ENCODE measurements at places on chromosomes 3 and 15.

GRCh38 chr15:36899696-36900095, 200.7 kb downstream of the MEIS2 start:
- DNase-seq = no peak

DNA sequence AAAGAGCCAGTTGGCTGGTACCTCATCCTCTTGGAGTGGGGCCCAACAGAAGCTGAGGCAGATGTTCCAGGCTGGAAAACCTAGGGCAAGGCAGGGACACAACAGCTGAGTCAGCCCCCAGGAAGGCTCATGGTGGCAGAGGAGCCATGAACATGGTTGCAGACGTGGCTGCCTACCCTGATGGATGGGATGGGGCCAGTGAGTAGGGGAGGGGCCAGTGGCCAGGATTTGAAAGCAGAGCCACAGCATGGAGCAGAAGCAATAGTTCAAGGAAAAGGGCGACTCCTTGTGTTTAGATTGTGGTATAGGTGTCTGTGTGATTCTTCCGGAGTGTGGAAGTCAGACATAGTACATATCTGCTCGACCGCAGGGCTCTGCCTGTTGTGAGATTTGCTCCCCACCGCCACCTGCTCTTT, 24.2 kb downstream of the PXYLP1 start:
- no peak for DNase-seq

DNA sequence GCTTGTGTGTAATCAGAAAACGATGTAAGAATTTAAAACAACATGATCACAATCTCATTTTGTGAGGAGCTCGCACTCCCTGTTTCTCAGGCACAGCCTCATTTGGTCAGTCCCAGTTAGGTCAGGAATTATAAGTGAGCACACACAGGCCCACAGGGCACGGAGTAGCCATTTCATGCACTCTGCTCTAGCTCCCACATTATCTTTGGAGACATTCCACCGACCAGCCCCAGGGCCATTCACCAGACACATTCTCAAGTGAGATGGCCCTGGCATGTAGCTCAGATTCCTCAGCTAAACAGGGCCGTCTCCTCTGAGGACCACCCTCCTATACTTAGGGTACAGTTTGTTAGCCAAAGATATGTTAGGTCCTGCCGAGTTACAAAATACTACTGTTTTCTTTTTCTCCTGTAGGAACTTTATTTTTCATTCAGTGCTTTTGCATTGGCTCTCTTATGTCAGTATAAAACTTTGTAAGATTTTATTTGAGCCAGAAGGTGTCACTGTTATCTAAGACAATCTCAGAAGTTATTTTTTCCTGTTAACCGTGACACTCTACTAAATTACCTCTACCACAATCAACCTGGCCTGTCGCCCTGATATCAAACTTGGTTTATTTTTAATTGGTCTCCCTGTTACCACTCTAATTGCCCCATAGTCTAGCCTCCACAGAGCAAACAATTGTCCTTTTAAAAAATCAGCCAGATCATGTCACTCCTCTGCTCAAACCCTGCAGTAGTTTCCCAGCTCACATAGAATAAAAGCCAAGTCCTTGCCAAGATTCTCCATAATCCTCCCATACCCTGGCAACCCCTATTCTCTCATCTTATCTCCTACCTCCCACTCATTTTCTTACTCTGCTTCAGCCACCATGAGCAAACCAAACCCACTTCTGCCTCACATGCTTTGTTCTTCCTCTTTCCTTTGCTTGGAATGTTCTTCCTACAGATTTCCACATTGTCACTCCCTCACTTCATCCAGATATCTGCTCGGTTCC, 105.7 kb downstream of the PPP2R3A start:
- DNase-seq = peak; percentile 7

- no peak for DNase-seq
Observed at GRCh38 chr3:183532620-183533411, 22.7 kb downstream of the KLHL6 start.

DNA sequence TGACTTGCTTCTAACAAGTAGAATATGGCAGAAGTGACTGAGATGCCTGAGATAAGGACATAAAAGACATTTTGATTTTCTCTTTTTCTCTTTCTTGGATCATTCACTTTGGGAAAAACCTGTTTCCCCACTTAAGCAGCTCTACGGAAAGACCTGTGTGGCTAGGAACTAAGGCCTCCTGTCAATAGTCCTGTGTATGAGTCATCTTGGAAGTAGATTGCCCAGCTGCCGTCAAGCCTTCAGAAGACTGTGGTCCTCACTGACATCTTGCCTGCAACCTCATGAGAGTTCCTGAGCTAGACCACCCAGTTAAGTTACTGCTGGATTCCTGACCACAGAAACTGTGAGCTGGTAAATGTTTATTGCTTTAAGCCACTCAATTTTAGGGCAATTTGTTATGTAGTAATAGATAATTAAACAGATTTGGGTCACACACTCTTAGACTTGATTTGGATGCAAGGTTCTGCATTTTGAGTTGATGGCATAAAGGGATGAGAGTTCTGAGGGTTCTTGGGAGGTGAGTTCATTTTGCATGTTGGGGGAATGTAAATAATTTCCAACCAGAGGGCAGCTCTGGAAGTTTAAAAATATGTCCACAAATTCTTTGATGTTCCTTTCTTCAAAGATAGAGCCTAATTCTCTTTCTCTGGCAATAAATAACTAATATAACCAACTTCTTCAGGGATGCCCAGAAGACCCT, 229.2 kb downstream of the SQOR start:
- DNase-seq = no peak

DNA sequence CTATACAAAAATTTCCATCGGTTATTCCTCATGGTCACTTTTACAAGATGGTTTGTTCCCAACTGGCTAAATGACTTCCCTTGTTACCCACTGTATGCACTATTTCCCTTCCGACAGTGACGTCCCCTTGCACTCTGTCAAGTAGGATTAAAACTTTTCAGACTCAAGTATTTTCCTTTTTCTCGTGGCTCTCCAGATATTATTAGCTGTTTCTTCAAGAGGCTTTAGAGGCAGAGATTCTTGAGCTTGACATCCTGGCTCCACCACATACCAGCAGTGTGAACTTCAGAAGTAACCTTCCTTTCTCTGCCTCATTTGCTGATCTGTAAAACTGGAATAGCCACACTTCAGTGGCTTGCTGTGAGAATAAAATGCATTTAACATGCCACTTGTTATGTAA, 14.0 kb downstream of the CSNK1G1 start:
- no peak for DNase-seq

All from globus pallidus (tissue), 1 donor.